ENCODE measurements at places on chromosomes 1 and 21. TPM values are rescaled to one million over a fixed set of nuclear protein-coding genes. Genes with fewer than 3 reads are reported as not detected.
A peak's percentile ranks its signal among the peaks of the same experiment; 100 is the strongest.

GRCh38 chr21:26405735-26406361 lies 167.2 kb downstream of the CYYR1 start:
- peak; percentile 35 for DNase-seq
- no peaks in the 10 kb centered on the region for H3K4me1 ChIP-seq
- H3K27me3 ChIP-seq, result no peaks in the 10 kb centered on the region

DNA sequence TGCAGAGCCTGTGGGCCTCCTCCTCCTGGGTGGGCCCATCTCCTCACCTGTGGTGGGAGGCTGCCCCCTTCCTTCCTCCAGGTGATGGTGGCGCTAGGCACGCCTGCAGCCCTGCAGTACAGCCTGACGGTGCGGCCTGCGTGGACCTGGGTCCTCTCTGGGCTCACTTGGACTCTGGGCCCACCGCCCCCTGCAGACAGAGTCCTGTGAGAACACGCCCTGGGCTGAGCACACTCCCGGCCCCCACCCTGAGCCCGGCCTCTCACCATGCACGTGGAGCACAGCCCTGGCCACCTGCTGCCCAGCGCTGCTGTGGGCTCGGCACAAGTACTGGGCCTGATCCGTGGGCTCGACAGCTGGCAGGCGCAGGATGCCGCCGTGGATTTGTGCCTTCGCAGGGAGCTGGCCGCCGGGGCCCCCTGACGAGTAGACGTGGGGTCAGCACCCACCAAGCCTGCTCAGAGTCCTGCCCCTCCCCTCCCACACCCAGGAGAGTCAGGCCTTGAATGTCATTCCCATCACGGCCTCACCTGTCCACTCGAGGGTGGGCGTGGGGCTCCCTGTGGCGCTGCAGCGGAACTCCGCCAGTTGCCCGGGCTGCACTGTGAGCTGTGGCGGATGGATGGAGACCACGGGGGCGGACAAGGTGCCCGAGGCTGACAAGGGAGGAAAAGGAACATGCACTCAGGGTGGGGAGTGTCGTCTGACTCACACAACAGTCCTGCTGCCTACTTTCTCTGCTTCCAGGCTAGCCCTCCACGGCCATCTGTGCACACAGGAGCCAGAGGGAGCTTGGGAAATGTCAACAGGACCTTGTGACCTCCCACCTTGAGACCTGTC lies 43.4 kb downstream of the LDLRAD2 start:
- H3K27ac ChIP-seq, result no peak overlapping the region
- no peak overlapping the region for H3K4me3 ChIP-seq
- peaks cover 49% of the 10 kb centered on the region for H3K36me3 ChIP-seq
- no peaks in the 10 kb centered on the region for H3K27me3 ChIP-seq
- DNase-seq, result no peak

DNA sequence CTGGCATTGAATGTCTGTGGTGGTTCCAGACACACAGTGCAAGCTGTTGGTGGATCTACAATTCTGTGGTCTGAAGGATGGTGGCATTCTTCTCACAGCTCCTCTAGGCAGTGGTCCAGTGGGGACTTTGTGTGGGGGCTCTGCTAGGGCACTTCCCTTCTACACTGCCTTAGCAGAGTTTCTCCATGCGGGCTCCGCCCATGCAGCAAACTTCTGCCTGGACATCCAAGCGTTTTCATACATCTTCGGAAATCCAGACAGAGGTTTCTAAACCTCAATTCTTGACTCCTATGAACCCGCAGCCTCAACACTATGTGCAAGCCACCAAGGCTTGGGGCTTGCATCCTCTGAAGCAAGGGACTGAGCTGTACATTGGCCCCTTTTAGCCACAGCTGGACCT lies 43.0 kb downstream of the RGS18 start:
- no peak for DNase-seq
- H3K4me3 ChIP-seq, result no peak overlapping the region
- H3K27me3 ChIP-seq, result no peaks in the 10 kb centered on the region
- H3K4me1 ChIP-seq, result no peaks in the 10 kb centered on the region

GRCh38 chr1:63615768-63616420 lies 22.7 kb downstream of the PGM1 start:
- no peak overlapping the region for H3K4me3 ChIP-seq
- DNase-seq, result peak; percentile 84
- peaks cover 48% of the 10 kb centered on the region for H3K4me1 ChIP-seq

DNA sequence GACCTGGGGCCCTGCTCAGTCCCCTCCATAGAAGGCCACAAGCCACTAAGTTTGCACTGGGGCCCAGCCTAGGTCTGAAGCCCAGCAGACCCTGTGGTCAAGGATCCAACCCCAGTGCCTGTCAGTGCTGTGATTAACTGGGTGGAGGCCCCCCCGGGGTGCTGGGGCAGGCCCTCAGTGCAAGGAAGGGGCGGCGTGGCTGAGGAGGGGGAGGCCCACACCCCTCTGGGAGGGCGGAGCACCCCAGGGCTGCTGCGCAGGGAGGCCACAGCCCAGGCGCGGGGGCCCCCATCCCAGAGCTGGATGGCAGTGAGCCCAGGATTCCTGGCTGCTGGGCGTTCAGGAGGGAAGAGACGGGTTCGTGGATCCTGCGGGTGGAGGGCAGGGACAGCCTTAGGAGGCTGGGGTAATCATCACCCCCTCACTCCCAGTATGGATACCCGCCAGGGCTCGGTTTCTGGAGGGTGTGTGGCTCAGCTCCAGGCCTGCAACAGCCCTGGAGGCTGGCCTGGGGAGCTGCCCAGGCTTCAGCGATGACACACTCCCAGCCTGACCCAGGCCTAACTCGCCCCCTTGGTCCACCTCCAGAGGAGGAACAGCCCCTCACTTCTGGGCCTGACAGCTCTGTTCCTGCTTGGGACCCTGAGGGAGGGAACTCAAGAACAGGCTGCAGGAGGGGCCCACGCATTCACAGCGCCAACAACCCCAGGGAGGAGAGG lies 890 bp downstream of the GJC2 start:
- peaks cover 5% of the 10 kb centered on the region for H3K4me1 ChIP-seq
- no peak for DNase-seq
- peak overlapping the region; percentile 34 for H3K27ac ChIP-seq

DNA sequence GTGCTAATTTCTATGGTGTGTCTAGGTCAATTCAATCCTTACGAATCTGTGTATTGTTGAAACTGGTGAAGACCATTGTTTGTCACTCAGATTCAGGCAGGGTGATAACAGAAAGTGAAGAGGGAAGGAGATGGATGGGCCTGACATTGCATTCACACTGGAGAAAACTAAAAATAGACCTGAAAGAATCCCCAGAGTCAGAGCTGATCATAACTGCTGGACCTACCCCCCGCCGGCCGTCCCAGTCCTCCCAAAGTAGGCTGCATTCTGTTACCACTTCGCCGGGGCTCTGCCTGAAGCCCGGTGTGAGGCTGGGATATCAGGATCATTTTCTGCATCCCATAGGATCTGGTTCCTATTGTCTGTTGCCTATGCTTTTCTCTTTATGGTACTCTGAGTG lies 121.1 kb downstream of the NUF2 start:
- H3K4me1 ChIP-seq, result peaks cover 32% of the 10 kb centered on the region
- peak overlapping the region; percentile 80 for H3K27ac ChIP-seq
- DNase-seq, result no peak
- no peaks in the 10 kb centered on the region for H3K36me3 ChIP-seq
- no peaks in the 10 kb centered on the region for H3K27me3 ChIP-seq

GRCh38 chr1:14156543-14156942 lies 441.9 kb upstream of the KAZN start:
- H3K36me3 ChIP-seq, result no peaks in the 10 kb centered on the region
- H3K27me3 ChIP-seq, result no peaks in the 10 kb centered on the region
- no peak for DNase-seq
- H3K4me1 ChIP-seq, result no peaks in the 10 kb centered on the region

DNA sequence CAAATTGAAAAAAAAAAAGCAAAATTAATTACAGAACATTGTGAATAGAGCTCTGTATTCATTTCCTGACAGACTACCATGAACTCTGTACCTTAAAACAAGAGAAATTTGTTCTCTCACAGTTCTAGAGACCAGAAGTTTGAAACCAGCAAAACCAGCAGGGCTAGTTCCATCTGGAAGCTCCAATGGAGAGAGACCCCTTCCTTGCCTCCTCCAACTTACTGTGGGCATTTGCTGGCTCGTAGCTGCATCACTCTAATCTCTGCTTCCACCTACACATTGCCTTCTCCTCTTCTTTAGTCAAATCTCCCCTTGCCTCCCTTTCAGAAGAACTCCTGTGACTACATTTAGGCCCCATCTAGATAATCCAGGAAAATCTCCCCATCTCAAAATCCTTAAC lies 56.5 kb downstream of the SYDE2 start:
- peaks cover 6% of the 10 kb centered on the region for H3K4me1 ChIP-seq
- H3K27ac ChIP-seq, result no peak overlapping the region
- H3K27me3 ChIP-seq, result no peaks in the 10 kb centered on the region
- no peak overlapping the region for H3K4me3 ChIP-seq

GRCh38 chr1:227459977-227460376 lies 103.4 kb upstream of the ZNF678 start:
- no peak overlapping the region for H3K27ac ChIP-seq
- H3K36me3 ChIP-seq, result no peaks in the 10 kb centered on the region
- no peak for DNase-seq
- no peak overlapping the region for H3K4me3 ChIP-seq
- H3K27me3 ChIP-seq, result peaks cover 2% of the 10 kb centered on the region
- no peaks in the 10 kb centered on the region for H3K4me1 ChIP-seq

- no peaks in the 10 kb centered on the region for H3K36me3 ChIP-seq
- H3K27me3 ChIP-seq, result peaks cover 9% of the 10 kb centered on the region
- no peak overlapping the region for H3K27ac ChIP-seq
- no peaks in the 10 kb centered on the region for H3K4me1 ChIP-seq
These were observed 7.8 kb downstream of the PIK3CD start for GRCh38 chr1:9659328-9659727.

DNA sequence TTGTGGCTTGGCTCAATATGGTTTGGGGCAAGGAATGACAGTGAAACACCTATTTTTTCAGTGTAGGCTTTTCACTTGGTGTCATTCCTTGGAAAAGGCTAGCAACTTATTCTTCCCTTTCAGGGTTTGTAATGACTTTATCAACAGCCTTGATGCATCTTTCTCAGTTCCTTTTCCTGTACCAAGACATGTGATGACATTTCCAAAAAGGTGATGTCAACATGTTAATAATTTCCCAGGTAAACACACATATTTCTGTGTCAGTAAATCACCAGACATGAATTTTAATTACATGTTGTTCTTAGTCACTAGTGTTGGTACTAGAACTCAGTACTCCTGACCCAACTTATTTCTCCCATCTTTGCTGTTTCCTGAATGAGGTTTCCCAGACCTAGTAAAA lies 37.8 kb upstream of the RRP15 start:
- no peak for DNase-seq
- H3K27ac ChIP-seq, result no peak overlapping the region
- H3K4me1 ChIP-seq, result peaks cover 6% of the 10 kb centered on the region
- H3K4me3 ChIP-seq, result no peak overlapping the region
- no peaks in the 10 kb centered on the region for H3K36me3 ChIP-seq
- no peaks in the 10 kb centered on the region for H3K27me3 ChIP-seq

DNA sequence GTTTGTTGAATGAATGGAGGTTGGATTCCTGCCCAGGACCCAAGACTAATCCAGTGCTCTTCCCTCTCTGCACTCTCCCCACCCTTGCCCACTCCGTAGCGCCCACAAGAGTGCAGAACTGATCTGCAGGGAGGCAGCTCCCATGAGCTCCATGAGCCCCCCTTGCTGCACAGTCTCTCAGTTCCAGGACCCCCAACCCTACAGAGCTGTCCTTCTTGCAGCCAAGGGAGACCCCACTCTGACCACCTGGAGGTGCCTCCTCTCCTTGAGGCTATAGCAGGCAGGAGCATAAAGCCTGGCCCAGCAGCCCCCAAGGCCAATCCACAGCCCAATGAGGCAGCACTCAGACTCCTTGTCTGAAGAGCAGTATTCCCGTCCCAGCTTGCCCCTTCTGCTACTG lies 209.2 kb upstream of the ZC3H12A start:
- no peaks in the 10 kb centered on the region for H3K27me3 ChIP-seq
- H3K4me3 ChIP-seq, result no peak overlapping the region
- no peaks in the 10 kb centered on the region for H3K4me1 ChIP-seq
- no peak for DNase-seq
- no peak overlapping the region for H3K27ac ChIP-seq
- no peaks in the 10 kb centered on the region for H3K36me3 ChIP-seq

GRCh38 chr1:230124186-230125128 lies 57.4 kb downstream of the GALNT2 start:
- H3K4me1 ChIP-seq, result peaks cover 60% of the 10 kb centered on the region
- H3K27me3 ChIP-seq, result no peaks in the 10 kb centered on the region
- no peak overlapping the region for H3K4me3 ChIP-seq
- H3K36me3 ChIP-seq, result no peaks in the 10 kb centered on the region
- no peak for DNase-seq
- no peak overlapping the region for H3K27ac ChIP-seq

- H3K36me3 ChIP-seq, result no peaks in the 10 kb centered on the region
- no peaks in the 10 kb centered on the region for H3K27me3 ChIP-seq
- no peaks in the 10 kb centered on the region for H3K4me1 ChIP-seq
These were observed 4.8 kb downstream of the FASLG start for GRCh38 chr1:172663732-172664131.

DNA sequence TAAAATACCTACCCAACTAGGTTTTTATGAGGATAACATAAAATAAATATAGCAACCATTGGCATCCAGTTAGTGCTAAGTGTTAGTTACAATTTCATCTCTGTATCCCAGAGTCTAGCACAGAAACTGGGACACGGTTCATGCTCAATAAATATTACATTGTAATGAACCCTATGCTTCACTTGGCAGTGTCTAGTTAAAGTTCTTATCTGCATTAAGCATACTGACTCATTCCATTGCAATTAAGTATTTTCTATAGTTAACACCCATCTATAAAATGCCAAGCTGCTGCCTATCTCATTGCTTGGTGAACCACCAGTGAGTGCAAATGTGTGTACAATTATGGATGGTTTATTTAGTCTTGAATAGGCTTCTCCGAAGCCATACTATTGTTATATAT lies 15.2 kb downstream of the CHML start:
- no peak overlapping the region for H3K27ac ChIP-seq
- no peaks in the 10 kb centered on the region for H3K27me3 ChIP-seq
- no peaks in the 10 kb centered on the region for H3K4me1 ChIP-seq
- H3K4me3 ChIP-seq, result no peak overlapping the region

DNA sequence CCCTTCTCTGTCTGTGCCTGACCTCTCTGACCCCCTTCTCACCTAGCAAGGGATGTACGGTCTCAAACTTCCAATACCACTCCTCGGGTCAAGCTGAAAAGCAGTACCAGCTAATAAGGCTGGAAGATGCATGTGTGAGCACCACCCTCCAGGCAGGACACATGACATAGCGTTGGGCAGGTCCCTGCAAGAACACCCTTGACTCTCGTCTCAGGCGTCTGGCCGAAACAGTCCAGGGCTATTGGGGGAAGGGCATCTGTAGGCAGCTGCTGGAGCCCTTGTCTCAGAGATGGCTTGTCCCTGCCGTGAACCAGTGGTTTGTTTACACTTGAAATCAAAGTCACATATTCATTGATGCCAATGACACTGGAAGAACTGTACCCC lies 56.5 kb downstream of the CD46 start:
- H3K4me3 ChIP-seq, result no peak overlapping the region
- DNase-seq, result peak; percentile 55
- H3K27me3 ChIP-seq, result no peaks in the 10 kb centered on the region
- H3K36me3 ChIP-seq, result no peaks in the 10 kb centered on the region
- H3K27ac ChIP-seq, result no peak overlapping the region

- H3K36me3 ChIP-seq, result peaks cover 17% of the 10 kb centered on the region
- H3K27ac ChIP-seq, result peak overlapping the region; percentile 21
- H3K27me3 ChIP-seq, result no peaks in the 10 kb centered on the region
- no peak overlapping the region for H3K4me3 ChIP-seq
- H3K4me1 ChIP-seq, result peaks cover 74% of the 10 kb centered on the region
These were observed 16.3 kb downstream of the TGFB2 start for GRCh38 chr1:218361298-218362065.

PLCH2 gene
- 0.33 TPM for total RNA-seq

RXRG gene
- total RNA-seq, result 247 TPM

PAPPA2 gene
- 2.0 TPM for total RNA-seq

APCS gene
- total RNA-seq, result not detected

HYI gene
- 37.2 TPM for total RNA-seq

ELF3 gene
- 28.7 TPM for total RNA-seq

CYP4A22 gene
- total RNA-seq, result not detected

PODN gene
- 6.5 TPM for total RNA-seq

ACTA1 gene
- total RNA-seq, result 18.7 TPM
